ENCODE measurements at places on chromosomes 4 and X. TPM values are rescaled to one million over a fixed set of nuclear protein-coding genes. Genes with fewer than 3 reads are reported as not detected.

Gene DTHD1
- total RNA-seq, result not detected

Gene ARHGEF38
- not detected for total RNA-seq

Gene LRRC66
- total RNA-seq, result 0.83 TPM

Gene STARD8
- 7.3 TPM for total RNA-seq

Gene ARHGAP6
- total RNA-seq, result 10.3 TPM

Gene ADH4
- not detected for total RNA-seq

Gene CD38
- total RNA-seq, result 0.33 TPM

Gene TMEM150C
- total RNA-seq, result 0.15 TPM

Gene OPRPN
- not detected for total RNA-seq

Gene NIPAL1
- not detected for total RNA-seq

Gene INPP4B
- total RNA-seq, result 10.1 TPM

Gene SCML2
- total RNA-seq, result 1.7 TPM

Gene KCND1
- 1.9 TPM for total RNA-seq
